ENCODE measurements at places on chromosomes 6 and 20.

DNA sequence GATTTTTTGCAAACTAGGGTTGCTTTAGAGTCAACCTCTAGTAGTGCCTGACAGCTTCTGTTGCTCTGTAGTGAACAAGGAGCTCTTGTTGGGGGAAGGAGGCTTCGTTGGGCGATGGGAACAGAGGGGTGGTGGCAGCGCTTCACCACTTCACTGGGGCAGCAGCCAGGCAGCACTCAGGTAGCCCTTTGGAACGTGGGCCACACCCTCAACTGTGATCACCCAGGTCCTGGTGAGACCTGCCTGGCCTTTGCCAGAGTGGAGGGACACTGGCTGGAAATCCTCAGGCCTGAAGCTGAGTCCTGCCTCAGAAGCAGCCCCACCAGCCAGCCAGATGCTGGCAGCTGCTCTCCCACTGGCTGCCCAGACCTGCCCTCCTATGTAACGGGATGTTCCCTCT lies 10.4 kb upstream of the EDN3 start:
- no peak for DNase-seq

GRCh38 chr6:26473429-26473757 lies 15.6 kb downstream of the BTN2A1 start:
- DNase-seq: no peak

GRCh38 chr6:71977884-71978283 lies 91.5 kb downstream of the RIMS1 start:
- peak; percentile 2 for DNase-seq

DNA sequence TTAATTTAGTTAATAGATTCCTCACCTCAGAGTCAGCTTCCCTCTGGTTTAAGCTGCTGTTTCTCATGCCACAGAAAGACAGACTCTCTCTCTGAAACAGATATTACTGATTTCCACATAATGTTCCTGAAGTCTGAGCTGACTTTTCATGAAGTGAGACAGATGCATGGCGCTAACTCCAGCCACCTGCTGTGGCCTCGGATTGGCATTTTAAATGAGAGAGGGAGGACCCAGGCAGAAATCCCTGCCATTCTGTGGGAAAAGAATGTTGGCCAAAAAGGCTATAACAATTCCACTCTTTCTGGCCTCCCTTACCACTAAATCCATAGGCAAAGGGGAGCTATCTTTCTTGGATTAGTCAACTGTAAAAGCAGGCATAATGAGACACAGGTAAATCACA lies 354.1 kb upstream of the CDH4 start:
- DNase-seq: no peak

- DNase-seq: no peak
Observed at GRCh38 chr6:142878407-142878806, 66.6 kb downstream of the HIVEP2 start.
